ENCODE measurements at places on chromosomes 16 and 17. TPM values are rescaled to one million over a fixed set of nuclear protein-coding genes. Genes with fewer than 3 reads are reported as not detected.

Gene CETP
- 2.9 TPM for total RNA-seq

Gene NOXO1
- total RNA-seq = 58.2 TPM

- no peak overlapping the region for H3K4me3 ChIP-seq
- peak overlapping the region; percentile 58 for H3K27ac ChIP-seq
- H3K4me1 ChIP-seq = peaks cover 28% of the 10 kb centered on the region
- peaks cover 23% of the 10 kb centered on the region for H3K36me3 ChIP-seq
- H3K27me3 ChIP-seq = no peaks in the 10 kb centered on the region
- no peak for DNase-seq
Measured at GRCh38 chr17:59754552-59754951, 47.1 kb downstream of the VMP1 start.

- H3K27ac ChIP-seq = peak overlapping the region; percentile 91
- DNase-seq = peak; percentile 94
- peaks cover 17% of the 10 kb centered on the region for H3K36me3 ChIP-seq
- peaks cover 73% of the 10 kb centered on the region for H3K4me1 ChIP-seq
- H3K27me3 ChIP-seq = peaks cover 5% of the 10 kb centered on the region
Measured at GRCh38 chr16:68236137-68236825, 354 bp upstream of the ESRP2 start.

DNA sequence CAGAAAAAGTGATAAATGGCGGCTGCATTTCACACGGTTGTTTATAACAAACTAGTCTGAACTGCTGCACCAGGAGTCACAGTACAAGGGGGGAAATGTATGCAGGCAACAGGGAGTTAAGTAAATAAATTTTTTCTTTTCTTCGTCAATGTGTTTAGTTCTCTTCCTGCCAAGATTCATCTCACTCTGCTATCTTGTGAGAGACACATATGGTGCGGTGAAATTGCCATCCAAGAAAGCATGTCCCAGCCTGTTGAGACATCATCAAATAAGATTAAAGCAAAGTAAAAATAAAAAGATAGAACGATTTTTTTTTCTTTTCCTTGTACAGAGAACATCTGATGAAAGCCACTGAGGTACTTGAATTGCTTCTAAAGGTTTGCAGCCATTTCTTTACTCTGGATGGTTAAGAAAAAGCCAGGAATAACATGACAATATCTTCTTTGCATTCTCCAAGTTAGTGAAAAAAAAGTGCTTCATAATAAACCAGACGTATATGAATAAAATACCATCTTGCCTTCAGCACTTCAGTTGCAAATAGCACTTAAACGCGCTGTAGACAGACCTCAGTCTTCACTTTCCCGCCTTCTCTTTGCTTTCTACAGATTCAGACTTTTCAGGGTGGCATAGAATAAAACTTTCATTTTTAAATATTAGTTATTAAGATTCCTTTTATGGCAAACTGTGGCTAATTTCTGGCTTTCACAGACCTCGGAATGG is 506.2 kb upstream of the ZFHX3 start:
- no peak overlapping the region for H3K27ac ChIP-seq
- no peaks in the 10 kb centered on the region for H3K36me3 ChIP-seq
- H3K27me3 ChIP-seq = peaks cover 6% of the 10 kb centered on the region

DNA sequence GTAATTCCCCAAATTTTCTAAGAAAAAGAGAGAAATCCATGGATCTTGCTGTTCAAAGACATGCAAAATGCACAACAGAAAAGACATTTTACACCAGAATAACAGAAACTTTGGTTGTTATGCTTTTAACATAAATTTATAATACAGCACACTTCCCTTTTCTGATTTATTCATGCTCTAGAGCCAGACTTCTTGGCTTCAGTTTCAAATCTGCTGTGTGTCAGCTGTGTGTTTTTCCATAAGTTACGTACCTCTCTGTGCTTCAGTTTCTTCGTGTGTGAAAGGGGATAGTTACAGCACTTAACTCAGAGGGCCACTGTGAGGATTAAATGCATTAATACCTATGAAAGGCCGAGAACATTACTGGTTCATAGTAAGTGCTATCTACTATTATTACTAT is 6.8 kb upstream of the CCL3L1 start:
- peaks cover 17% of the 10 kb centered on the region for H3K27me3 ChIP-seq
- H3K4me3 ChIP-seq = no peak overlapping the region
- no peaks in the 10 kb centered on the region for H3K36me3 ChIP-seq

DNA sequence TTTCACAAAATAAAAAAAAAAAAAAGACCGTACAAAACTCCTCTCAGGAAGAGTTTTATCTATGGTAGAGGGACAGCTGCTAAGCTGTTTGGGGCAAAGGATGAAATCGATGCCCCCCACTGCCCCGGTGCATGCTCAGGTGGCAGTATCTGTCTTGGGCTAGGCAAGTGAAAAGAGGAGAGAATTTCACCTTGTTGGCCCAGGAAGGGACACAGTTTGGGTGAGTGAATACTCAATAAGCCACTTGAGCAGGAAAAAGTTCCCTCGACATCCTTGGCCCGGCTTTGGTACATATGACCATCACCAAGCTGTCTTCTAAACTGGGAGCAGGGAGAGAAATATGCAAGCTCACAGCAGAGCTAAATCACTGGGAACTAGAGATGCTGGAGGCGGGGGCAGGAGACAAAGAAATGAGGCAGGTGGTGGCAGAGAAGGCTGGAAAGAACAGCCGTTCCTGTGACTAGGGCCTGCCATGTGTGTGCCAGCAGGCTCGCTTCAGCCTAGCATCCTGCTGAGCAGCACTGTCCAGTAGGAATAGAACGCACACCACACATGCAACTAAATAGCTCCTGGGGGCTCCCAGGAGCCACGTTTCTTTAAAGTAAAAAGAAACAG is 8.2 kb upstream of the EIF1 start:
- no peaks in the 10 kb centered on the region for H3K27me3 ChIP-seq
- no peaks in the 10 kb centered on the region for H3K36me3 ChIP-seq
- H3K27ac ChIP-seq = no peak overlapping the region

DNA sequence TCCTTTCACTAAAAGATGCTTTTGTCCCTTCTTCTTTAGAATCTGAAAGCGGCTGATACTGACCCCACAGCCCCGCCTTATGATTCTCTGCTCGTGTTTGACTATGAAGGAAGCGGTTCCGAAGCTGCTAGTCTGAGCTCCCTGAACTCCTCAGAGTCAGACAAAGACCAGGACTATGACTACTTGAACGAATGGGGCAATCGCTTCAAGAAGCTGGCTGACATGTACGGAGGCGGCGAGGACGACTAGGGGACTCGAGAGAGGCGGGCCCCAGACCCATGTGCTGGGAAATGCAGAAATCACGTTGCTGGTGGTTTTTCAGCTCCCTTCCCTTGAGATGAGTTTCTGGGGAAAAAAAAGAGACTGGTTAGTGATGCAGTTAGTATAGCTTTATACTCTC is 10.1 kb upstream of the TANGO6 start:
- no peaks in the 10 kb centered on the region for H3K4me1 ChIP-seq
- H3K36me3 ChIP-seq = peaks cover 39% of the 10 kb centered on the region
- DNase-seq = no peak
- H3K27ac ChIP-seq = no peak overlapping the region

- peaks cover 14% of the 10 kb centered on the region for H3K4me1 ChIP-seq
- peak overlapping the region; percentile 18 for H3K4me3 ChIP-seq
- no peaks in the 10 kb centered on the region for H3K27me3 ChIP-seq
- peak overlapping the region; percentile 29 for H3K27ac ChIP-seq
Measured at GRCh38 chr16:1432388-1433262, 1.7 kb downstream of the PERCC1 start.

DNA sequence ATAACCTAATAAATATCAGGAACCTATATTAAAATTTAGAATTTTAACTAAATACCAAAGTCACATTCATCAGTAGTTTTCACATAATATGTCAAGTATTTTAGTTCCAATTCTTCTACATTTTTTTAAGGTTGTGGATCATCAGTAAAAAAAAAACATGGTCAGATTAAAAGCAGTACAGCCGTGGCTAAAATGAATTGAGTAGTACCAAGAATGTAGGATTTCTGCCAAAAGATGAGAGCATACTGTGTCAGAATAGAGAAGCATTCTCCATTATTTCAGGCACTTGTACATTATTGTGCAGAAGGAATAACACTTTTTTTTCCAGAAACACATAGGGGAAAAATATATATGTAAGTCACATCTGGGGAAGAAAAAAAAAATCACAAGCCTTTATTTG is 1176.1 kb downstream of the CDH11 start:
- no peaks in the 10 kb centered on the region for H3K27me3 ChIP-seq
- H3K4me1 ChIP-seq = no peaks in the 10 kb centered on the region
- no peaks in the 10 kb centered on the region for H3K36me3 ChIP-seq
- no peak overlapping the region for H3K4me3 ChIP-seq
- no peak overlapping the region for H3K27ac ChIP-seq
- peak; percentile 5 for DNase-seq

Measured in stomach (tissue), 19 donors.